ENCODE measurements at places on chromosomes 3 and 15.

- DNase-seq, result no peak
Observed at GRCh38 chr3:196414469-196414868, 17.8 kb downstream of the UBXN7 start.

- no peak for DNase-seq
Observed at GRCh38 chr3:124780761-124781475, 50.7 kb downstream of the UMPS start.

DNA sequence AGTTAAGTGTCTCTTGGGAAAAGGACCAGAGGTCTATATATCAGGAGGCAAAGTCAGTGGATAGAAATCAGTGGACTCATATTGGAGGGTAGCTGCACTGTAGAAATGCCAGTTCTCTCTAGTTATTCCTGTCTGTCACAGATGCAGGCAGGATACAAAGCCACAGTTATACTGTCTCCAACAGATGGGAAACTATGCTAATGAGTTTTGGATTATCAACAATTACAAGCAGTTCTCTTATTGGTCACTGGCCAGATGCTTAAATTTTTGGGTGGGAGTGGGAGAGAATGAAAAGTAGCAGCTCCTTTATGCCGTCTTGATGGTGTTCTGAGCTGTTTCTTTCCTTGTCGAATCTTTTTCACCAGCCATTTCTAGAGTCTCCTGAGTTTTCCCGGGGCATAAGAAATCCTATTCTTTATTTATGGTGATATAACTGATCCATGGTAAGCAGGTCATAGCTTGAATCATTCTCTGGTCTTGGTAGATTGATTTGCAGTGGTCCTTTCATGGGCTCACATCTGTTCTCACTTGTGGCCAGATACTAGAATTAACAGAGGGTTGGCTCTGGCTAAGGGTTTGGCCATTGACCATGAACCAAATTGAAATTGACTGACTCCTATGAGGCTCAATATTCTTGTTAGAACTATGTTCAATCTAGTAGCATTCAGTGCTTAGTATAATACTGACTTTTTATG, 44.6 kb upstream of the RBMS3 start:
- DNase-seq, result no peak

DNA sequence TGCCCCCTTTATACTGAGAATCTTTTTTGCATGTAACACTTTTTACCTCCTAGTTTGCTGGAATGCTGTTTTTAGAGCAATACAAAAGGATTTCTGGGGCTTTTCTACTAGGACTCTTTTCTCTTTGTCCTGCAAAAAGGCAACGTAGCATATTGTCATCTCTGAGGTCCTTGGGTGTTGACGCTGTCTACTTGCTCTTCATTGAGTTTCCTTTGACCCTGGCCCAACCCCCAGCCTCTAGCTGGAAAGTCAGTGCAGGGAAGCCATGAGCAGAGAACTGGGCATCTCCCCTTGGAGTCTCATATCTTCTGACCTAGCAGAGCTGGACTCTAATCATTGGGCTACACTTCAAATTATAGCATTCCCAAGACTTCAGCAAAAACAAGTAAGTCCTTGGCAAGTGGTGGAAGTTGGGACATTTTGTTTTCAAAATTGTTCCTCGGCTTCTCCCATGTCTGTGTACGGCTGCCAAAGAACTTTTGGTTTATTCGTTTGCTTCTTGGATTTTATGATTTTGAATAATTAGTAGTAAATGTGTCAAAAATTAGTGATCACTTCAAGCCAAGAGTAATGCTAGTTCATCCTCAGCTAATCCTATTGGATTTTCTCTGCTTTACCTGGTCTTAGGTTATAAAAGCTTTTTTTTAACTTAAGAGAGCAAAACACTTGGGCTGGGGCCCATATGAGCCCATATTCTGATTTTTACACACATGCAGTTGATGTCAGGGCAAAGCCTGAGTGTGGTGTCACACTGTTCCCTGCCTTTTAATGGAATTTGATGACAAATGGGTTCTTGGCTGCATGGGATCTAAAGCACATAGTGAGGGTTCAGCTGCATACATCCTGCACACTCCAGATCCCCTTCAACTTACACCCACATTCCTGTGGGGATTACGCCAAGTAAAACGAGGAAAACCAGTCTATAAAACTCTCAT, 419.5 kb upstream of the C2CD4B start:
- DNase-seq, result no peak

DNA sequence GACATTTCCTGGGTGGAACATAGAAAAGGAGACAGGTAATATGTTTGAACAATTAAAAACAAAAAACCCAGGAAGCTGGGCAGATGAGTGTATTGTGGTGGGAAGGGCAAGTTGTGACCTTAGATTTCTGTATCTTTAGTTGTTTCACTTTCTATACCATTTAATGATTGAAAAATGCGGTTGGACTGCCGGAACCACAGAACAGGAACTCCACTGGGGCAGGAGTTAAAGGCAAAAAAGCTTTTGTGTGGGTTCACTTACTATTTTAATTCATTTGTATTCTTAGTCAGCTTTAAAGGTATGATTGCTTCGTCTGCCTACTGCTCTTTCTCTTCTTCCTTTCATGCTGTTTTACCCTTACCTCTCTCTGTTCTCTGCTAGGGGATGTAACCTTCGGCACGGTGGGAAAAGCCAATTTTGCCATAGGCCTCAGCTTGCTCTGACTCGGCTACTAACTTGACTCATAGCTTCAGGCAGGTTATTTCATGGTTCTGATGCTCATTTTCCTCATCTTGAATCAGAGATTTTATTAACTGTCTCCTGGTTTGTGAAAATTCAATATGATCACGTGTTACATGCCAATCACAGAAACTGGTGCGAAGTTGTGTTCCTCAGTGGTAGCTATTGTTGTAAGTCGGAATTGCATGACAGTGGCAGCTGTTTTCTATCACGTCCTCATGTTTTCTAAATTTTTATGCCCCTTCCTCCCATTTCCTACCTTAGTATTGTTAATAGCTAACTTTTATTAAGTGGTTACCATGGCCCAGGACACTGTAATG, 1.6 kb upstream of the MCTP2 start:
- DNase-seq, result peak; percentile 26

GRCh38 chr15:64997066-64997465, 7.4 kb upstream of the SPG21 start:
- no peak for DNase-seq

DNA sequence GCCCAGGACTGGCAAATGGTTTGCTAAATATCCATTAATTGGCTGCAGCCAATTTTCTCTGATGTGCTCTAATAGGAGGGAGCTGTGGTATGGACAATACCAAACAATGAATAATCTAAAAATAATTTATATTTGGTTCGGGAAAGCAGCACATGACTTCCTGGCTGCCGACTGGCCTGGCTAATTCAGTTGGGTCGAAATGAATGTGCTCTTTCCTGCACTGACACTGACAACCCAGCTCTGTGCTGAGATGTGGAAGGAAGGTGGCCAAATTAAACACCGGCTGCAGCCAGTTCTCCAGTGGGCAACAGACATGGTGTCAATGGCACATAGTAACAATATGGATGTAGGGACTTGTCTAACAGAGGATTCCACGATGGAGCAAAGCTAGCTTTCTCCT, 21.1 kb upstream of the COLQ start:
- no peak for DNase-seq

DNA sequence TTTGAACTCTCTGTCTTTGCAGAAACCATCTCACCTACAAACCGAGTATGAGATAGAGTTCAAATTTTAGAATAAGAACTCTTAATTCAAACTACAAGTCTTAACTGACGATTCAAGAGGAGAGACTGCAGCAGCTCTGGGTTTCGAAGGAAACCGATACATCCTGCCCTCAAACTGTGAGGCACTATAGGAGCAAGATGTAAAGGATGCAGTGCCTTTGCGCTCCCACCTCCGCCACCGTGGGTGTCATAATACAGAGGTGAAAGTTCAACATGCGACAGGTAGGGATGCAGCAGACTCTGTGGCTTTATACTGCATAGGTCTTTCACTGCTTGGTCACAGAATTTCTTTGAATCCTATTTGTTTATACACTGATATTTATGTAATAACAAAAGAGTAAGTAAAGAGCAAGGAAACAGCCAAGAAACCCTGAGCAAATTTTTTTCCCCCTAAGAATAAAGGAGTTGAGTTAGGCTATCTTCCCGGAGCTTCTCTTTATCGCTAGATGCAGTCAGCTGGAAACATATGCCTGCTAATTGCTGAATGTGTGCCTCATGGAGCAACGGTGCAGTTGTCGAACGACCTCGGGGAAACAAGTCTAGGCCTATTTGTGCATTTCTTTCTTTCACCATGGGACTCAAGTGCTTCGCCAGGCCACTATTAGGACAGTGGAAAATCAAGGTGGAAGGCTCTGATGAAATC, 1097.6 kb upstream of the CFAP20DC start:
- DNase-seq, result peak; percentile 1

- no peak for DNase-seq
Observed at GRCh38 chr3:53080612-53081205, 34.8 kb upstream of the SFMBT1 start.

DNA sequence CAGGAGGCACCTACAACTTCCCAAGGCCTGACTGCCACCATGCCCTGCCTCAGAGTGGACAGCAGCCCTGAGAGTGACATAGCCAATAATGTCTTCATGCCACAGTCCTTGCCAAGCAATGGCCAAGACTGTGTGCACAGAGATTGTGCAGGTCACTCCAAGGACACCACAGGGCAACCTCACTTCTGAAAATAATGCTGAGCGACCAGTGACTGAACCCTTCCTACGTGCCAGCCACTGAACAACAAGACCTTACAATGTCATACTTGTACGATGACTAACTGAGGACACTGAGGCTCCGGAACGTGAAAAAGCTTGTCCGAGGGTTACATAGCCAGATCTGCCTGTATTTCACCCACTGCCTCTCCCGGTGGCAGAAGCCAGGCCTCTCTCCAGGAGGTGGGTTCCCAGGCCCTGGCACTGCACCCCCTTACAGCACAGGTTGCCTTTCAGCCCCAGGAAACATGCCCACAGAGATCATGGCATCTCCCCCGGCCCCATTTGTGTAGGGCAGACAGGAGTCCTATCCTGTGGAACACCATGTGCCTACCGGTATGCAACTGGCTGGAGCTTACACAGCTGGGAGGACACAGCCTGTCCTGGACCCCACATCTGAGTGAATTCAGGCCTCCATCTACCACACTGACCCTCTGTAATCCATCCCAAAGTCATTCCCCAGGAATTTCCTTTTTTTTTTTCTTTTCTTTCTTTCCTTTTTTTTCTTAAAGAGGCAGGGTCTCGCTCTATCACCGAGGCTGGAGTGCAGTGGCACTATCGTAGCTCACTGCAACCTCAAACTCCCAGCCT, 72.3 kb downstream of the SLC12A8 start:
- no peak for DNase-seq

- DNase-seq, result no peak
Observed at GRCh38 chr3:182921665-182922355, 58.5 kb downstream of the DCUN1D1 start.

GRCh38 chr15:52288051-52288942, 7.3 kb downstream of the MYO5C start:
- no peak for DNase-seq

- no peak for DNase-seq
Observed at GRCh38 chr3:3556078-3556477, 243.2 kb upstream of the LRRN1 start.

GRCh38 chr3:138578141-138578540, 15.9 kb downstream of the CEP70 start:
- DNase-seq, result no peak

GRCh38 chr15:27133249-27133648, 162.3 kb downstream of the GABRG3 start:
- DNase-seq, result no peak

GRCh38 chr15:92970656-92971055, 70.5 kb downstream of the CHD2 start:
- no peak for DNase-seq

- peak; percentile 53 for DNase-seq
Observed at GRCh38 chr3:187101184-187102072, 37.9 kb downstream of the RPL39L start.

DNA sequence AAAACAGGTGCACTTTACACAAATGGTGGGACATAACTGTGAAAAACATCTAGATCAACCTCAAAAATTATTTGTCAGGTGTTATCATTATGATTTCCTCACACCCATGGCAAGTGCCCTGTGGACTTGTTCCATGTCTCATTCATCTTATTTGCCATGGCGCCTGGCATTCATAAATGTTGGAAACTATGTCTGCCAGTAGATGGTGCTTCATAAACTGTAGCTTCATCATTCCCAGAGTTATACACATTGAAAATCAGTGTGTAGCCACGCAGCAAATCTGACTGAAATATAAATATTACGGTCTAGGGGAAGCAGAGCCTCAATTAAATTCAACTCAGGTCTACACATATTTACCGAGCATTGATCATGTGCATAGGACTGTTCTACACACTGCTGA, 90.7 kb downstream of the IMPG2 start:
- no peak for DNase-seq

DNA sequence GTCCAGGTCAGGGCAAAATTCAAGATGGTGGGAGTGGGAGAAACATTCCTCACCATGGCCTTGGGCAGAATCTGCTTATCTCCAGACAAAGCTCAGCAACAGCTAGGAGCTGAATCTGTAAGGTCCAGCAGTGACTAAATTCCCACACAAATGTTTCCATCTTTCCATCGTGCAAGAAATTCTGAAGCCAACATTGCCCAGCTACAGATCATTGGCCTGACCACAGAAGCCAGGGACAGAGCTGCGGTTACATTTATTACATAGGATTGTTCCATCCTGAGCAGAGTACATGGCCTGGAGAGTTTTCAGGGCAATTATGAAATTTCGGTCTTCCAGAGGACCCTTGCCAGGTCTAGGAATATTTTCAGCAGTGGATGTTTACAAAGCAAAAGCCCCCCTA, 100.3 kb downstream of the LIPC start:
- DNase-seq, result no peak

All from stimulated activated CD4-positive, alpha-beta T cell treated with anti-CD3 and anti-CD28 coated beads, Interleukin-2, amount 100 ng/mL, for 4 hours (primary cell).